ENCODE measurements at places on chromosomes 5 and 9.

DNA sequence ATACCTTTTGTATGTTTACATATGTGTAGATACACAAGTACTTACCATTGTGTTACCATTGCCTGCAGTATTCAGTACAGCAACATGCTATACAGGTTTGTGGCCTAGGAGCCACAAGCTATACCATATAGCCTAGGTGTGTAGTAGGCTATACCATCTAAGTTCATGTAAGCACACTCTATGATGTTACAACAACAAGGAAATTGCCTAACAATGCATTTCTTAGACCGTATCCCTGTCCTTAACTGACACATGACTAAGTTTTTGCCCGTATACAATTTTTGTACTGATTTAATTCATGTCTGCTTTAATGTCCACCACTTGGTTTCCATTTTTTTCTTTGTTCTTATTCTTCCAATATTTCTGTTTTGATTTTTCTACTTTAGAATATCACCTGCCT lies 18.5 kb downstream of the TNPO1 start:
- no peak for DNase-seq

- no peak for DNase-seq
Observed at GRCh38 chr5:123450114-123450513, 26.9 kb upstream of the CEP120 start.

- peak; percentile 86 for DNase-seq
Observed at GRCh38 chr5:39024005-39024404, 50.2 kb downstream of the RICTOR start.

- DNase-seq = no peak
Observed at GRCh38 chr9:20300430-20301115, 321.7 kb downstream of the MLLT3 start.

DNA sequence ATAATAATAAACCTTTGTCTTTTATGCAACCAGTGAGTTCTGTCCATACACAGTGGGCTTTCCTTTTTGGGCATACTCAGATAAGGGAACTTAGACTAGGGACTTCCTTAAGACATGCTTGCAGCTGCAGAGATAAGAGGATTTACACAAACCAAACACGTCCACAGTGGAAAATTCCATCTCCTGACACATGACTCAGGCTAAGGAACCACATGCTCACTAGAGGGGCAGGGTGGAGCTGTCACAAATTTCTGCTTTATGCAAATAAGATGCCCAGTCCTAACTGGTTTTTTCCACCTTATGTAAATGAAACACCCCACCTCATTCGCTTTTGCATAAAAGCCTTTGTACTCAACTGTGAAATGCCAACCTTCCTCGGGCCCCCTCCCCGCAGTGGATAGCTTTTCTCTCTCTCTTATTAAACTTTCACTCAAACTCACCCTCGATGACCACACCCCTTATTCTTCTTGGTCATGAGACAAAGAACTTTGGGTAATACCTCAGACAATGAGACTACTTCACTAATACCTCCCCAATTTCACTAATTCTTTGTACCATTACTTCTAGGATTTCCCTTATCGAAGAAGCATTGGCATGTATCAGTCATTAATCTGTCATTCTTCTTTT lies 170.3 kb upstream of the FTMT start:
- peak; percentile 5 for DNase-seq

DNA sequence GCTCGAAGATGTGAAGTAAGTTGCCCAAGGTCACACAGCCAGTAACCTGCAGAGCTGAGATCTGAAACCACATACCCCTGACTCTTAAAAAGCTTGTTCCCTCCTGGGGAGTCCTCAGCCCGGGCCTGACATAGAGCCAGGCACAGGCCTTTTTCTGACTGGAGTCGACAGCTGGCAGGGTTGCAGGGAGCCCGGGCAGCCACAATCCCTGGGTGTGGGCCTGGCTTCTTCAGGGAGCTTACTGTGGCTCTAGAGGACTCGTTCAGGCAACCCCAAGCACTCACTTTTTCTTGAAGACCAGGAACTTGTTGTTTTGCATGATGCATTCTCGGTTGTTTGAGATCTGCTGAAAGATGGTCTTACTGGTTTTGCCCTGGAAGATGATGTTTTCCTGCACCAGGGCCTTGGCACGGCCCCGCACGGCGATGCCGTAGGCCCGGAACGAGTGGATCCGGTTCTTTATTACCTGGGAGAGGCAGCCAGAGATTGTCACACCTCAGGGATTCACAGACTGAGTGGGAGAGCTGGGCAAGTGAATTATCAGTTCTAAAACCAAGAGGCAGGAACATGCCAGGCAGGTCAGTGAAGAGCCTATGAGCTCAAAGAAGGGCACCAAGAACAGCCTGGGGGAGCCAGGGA lies 30.0 kb downstream of the POLR1E start:
- DNase-seq = no peak

DNA sequence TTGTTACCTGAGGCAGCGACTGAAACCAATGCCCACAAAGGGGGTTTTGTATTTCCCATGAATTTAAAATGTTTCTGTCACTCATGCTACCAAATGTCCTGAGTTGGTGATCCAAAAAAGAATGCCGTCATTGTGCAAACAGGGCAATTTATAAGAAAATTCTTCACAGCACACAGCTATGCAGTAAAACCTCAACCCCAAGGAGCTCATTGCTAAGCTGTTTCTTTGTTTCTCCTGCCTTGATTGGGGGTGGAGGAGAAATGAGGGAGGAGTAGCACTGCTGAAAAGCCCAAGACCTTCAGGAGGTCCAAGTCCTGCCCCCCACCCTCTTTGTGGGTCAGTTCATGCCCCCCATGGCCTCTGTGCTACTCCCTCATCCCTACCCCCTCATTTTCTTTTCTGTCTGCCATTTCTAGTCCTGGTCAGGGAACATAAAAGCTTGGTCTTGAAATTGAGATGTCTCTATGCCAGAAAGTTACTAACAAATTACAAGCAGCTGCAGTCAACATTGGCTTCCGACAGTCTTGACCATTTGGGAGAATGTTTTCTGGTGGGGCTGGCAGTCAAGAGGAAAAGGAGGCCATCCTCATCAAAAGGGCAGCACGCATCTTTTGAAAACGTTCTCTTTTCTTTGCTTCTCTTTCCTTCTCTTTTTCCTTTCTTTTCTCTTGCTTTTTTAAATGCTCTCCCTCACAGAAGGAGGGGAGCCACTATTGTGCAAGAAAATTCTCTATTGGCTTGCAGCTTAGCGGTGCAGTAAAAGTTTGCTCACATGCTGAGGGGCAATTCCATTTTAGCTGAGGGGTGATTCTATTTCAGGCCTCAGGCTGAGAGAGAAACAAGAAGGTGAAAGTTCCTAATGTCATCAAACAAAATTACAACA lies 133.3 kb downstream of the GCNT1 start:
- peak; percentile 72 for DNase-seq

DNA sequence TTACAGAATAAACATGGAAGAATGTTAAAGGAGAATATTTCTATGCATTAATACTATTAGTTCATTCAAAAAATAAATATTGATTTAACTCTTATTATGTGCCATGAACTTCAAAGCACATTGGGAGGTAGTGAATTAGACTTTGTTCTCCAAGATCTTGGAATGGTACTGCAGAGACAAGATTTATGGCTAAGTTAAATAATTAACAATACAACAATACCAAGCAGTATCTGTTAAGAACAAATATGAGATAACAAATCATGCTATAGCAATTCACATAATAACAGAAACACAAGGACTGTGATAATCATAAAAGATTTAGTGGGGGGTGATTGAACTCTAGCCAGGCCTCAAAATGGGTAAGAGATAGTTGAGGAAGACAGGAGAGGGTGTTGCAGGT lies 11.6 kb downstream of the NMUR2 start:
- no peak for DNase-seq

- no peak for DNase-seq
Observed at GRCh38 chr5:10202089-10202910, 47.4 kb downstream of the ATPSCKMT start.

DNA sequence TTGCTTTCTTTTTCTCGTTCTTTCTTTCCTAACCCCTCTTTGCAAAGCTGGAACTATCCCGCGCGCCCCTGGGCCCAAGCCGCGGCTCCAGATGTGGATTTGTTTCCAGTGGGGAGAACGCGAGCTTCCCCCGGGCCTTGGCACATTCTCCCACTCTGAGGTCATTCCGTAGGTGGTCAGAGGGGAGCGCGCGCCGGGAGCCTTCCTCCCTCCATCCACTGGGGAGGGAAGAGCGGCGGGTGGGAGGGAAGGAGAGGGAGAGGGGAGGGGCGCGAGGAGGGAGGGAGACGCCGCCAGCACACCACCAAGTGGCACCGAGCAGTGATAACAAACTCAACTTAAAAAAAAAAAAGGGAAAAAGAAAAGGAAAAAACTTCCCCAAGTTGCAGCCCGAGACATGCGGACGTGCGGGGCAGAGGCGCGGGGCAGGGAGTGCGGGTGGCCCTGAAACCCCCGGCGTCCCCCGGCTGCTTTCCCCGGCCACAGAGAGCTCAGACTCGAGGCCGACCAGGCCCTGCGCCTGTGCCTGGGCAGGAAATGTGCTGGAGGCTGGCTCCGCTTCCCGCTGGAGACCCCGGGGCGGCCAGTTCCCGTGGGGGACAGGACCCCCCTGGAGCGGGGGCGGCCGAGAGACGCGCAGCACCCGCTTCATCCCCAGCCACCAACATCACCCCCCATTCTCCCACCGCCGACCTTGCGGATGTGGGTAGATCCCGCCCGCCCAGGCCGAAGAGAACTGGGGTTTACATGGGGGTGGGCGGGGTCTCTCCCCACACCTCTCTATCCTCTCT lies 3.1 kb downstream of the IER5L start:
- DNase-seq = peak; percentile 91

- peak; percentile 37 for DNase-seq
Observed at GRCh38 chr5:143372187-143372829, 31.2 kb downstream of the NR3C1 start.

DNA sequence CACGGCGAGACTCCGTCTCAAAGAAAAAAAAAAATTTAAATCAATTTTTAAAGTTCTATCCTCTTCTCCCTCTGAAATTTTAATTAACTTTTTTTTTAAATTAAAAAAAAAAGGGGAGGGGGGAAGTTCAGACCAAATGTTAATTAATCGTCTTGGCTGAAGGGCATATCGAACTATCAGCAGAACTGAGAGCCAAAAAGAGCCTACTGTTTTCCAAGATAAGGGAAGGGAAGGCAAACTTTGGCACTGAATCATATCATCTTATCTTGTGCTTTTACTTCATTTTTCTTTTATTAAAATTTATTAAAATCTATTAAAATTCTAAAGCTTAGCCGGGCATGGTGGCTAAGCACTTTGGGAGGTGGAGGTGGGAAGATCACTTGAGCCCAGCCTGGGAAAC lies 45.9 kb upstream of the MTMR12 start:
- DNase-seq = no peak
